WTC11 (cell line): ENCODE measurements at places on chromosomes 16 and 17.

- no peak for DNase-seq
Observed at GRCh38 chr16:19737306-19738038, 19.4 kb downstream of the IQCK start.

- DNase-seq: peak; percentile 22
Observed at GRCh38 chr16:75433732-75434413, 570 bp upstream of the CFDP1 start.

- no peak for DNase-seq
Observed at GRCh38 chr17:55433629-55434422, 12.2 kb upstream of the MMD start.

GRCh38 chr16:50313596-50314478, 47.5 kb downstream of the ADCY7 start:
- DNase-seq: no peak

DNA sequence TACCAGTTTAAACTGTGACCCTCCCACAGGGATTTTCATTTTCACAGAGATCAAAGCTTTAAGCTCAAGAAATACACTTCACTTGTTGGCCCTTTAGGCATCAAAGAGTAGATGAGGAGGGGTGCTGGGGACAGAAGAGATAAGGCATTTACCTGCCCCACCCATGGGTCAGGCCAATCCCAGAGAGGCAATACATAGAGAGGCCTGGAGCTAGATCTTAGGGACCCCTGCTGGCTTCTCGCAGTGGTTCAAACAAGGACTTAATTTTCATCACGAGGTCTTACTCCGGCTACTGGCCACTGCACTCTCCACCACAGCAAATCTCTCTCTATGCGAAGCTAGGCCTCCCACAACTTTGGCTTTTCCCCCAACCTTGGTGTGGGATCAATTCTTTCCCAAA, 46.6 kb downstream of the NOG start:
- no peak for DNase-seq

GRCh38 chr16:617855-618254, 12.9 kb upstream of the WFIKKN1 start:
- no peak for DNase-seq

DNA sequence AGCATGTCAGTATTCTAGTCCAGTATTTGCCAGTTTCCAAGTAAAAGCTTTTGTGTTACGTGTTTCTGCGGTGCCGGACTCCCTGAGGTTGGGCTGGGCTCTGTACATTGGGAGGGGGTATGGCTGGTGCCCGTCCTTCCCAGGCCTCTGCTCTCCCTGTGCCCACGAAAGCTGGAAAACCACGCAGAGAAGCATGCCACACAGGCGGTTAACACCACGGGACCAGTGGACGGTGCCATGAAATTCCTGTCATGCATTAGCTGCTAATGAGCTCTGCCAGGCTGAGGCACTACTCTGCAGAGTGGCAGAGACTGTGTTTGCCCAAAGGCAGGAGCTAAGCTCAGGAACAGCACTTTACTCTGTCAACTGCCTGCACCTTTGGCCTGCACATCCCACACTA, 8.1 kb downstream of the SMIM5 start:
- no peak for DNase-seq

GRCh38 chr17:11797803-11798202, 199.5 kb downstream of the ZNF18 start:
- DNase-seq: peak; percentile 13

DNA sequence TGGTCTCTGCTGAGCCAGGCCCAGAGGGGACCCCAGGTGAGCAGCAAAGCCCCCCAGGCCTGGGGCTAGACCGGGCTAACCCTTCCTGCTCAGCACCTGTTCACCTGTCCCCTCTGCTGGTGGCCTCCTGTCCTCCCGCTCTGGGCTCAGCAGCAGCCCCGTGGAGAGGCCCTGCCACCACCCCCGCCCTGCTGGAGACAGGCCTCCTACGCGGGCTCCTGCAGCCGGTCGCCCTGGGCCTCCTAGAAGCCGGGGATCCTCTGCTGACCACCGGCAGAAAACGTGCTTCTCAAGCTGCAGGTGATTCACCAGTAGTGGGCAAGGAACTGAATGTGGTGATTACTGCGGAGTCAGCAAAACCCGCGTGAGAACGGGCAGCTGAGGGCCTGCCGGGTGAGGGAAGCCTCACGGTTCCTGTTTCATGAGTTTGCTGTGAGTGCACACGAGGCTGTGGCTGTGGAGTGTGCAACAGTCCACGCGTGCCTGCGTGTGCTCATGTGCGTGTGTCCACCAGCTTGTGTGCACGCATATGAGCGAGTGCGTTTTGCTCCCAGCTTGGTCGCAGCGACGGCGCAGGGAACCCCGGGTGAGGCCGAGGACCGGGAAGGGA, 792 bp downstream of the SECTM1 start:
- DNase-seq: no peak

DNA sequence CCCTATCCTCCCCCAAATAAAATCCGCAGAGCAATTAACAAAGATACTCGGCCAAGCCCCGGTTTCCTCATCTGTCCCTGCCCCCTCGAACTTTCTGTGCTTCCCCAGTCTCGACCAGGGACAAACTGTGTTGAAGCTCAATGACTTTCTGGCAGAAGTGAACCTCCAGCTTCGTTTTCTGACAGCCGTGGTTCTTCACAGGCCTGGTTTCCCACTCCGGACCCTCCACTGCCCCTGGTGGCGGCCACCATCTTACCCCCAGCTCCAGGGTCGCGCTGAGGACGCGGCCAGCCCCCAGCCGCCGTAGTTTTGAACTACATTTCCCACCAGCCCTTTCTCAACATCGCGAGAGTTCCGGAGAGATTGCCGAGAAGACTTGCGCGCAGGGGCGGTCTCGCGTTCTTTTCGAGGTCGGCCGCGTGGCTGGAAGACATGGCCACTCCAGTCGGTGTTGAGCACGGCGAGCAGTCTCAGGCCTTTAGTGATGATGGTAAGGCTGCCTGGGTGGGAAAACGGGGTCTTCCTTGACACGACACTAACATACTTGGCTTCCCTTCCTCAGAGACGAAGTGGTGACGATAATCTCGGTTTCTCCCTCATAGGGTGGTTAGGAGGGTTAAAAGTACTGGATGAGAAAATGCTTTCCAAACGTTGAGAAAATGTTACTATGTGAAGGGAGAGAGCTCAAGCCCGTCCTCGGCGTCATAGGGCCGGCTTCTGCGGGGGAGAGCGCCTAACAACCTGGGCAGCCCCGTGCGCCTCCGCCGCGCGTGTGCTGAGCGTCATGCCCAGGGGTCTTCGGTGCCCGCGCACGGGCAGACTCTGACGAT, 17.7 kb downstream of the PRCD start:
- peak; percentile 97 for DNase-seq

- no peak for DNase-seq
Observed at GRCh38 chr17:57567251-57567650, 177.8 kb downstream of the CCDC182 start.

DNA sequence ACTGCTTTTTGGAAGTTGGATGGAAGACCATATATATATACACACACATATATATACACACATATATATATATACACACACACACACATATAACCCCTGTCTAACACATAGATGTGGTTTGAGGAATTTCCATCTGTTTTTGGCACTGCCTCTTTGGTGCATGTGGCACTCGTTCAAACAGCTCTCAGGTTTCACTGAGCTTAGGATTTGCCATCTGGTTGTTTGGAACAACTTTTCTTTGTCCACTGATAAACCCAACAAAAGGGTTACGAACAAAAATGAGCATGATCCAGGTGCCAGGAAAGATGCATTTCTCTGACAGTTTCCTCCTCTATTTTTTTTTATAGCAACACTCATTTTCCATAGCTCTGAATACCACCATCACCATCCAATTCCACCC, 14.6 kb upstream of the KCNJ16 start:
- no peak for DNase-seq

DNA sequence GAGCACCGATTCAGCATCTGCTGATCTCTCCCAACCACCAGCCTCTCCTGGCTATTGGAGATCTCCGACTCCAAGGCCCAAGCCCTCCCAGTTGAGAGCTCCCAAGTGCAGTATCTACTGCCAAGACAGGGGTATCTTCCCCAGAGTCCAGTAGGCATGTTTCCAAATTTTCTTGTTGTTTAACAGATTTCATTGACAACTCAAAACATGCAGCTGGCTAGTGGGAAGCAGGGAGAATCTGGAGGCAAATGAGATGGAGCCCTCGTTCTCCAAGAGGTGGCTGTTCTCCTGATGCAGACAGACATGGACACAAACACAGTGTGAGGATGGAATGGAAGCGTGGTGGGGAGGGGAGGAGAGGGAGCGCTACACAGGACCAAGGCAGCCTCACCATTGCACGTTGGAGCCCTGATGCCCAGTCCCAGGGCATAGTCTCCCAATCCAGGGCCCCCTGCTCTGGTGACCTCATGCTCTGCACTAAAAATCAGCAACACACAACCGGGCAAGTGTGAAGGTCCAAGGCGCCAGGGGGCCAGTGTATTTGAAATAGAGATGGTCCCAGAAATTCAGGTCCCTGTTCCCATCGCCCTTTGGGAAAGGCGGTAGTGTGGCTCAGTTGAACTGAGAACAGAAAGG, 31.7 kb downstream of the SMARCE1 start:
- no peak for DNase-seq

- no peak for DNase-seq
Observed at GRCh38 chr17:28926366-28926765, 23.5 kb upstream of the DHRS13 start.

DNA sequence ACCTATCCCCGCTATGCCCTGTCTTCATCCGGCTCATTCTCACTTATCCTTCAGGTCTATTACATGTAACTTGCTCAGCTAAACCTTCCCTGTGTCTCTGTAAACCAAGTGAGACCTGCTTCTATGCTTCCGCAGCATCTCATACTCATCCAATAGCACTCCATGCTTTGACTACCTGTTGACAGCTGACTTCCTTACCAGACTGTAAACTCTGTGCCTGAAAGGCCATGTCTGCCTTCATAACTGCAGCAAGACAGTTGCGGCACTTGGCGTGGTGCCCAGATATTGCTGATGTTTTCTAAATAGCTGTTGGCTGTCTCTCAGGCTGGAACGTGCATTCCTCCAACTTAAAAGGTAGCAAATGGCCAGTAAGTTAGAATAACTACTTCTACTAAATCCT, 1.8 kb upstream of the OR1E1 start:
- no peak for DNase-seq

- no peak for DNase-seq
Observed at GRCh38 chr17:4610162-4610561, 25.8 kb downstream of the SMTNL2 start.

- DNase-seq: no peak
Observed at GRCh38 chr16:73506568-73507056, 458.7 kb upstream of the ZFHX3 start.

- no peak for DNase-seq
Observed at GRCh38 chr17:16443511-16444257, 28.3 kb downstream of the TRPV2 start.
